Activated naive CD4-positive, alpha-beta T cell treated with anti-CD3 and anti-CD28 coated beads, Interleukin-2, amount 10 ng/mL, durations not matched to agents 7 days and 5 days (primary cell): ENCODE measurements at places on chromosomes 1 and 21.

GRCh38 chr1:246182149-246182851 lies 324.8 kb downstream of the SMYD3 start:
- DNase-seq: no peak

DNA sequence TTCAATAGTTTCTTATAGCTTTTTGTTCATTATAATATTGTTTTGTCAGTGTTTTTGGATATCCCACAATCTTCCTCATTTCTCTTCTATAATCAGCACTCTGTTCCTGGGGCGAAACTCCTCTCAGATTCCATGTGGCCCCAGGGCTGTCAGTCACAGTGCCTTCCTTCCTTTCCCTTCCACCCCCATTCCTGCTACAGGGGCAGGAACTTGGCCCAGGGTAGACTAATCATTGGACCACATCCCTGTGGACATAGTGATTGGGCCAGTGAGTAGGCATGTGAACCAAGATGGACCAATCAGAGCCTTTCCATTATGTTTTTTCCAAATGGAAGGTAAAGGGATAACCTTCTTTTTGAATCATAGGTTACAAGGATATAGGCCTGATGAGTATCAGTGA lies 78.3 kb downstream of the PGM1 start:
- no peak for DNase-seq

DNA sequence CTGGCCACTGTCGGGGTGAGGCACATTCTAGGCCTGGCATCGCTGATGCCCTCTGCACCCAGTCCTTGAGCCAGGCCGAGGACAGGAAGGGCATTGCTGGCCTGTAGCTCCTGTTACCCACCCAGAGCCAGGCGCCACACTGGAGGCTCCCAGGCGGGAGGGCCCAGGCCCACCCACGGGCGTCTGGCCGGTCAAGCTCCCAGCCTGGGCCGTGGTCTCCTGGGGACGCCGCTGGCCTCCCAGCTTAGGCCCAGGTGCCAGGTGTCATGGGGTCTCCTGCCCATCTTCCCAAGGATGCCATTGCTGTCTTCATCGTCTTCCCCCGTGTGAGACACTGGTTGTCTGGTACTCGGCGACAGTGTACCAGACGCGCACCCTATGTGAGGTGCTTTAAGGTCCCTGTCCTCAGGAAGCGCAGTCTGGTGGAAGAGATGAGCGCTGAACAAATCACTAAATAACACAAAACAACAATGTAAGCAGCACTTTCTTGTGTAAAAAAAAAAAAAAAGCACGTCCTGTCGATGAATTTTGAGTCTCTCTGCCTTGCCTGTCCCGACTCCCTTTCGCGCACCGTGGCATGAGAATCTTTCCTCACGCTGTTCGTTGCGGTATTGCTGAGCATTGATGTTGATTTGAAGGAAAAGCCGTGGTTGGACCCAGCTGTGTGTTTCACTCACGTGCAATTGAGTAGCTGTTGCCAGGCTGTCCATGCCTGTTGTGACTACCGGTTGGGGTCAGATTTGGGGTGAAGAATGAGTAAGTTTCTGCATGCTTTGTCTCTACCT lies 27.0 kb upstream of the TRAPPC10 start:
- no peak for DNase-seq

DNA sequence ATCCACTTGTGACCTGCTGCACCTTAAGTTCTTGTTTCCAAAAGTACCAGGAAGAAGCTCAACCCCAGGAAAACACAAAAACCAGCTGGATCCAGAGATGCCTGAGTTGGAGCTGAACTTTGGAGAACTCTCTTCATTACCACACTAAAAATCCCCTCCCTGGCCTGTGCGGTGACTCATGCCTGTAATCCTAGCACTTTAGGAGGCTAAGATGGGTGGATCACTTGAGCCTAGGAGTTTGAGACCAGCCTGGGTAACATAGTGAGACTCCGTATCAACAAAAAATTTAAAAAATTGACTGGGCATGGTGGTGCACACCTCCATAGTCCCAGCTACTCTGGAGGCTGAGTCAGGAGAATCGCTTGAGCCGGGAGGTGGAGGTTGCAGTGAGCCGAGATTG lies 6.2 kb downstream of the MAP1LC3C start:
- DNase-seq: no peak

GRCh38 chr21:39215078-39215477 lies 31.8 kb upstream of the PSMG1 start:
- no peak for DNase-seq

GRCh38 chr1:54604051-54604450 lies 19.3 kb downstream of the FAM151A start:
- no peak for DNase-seq

- no peak for DNase-seq
These were observed 179.3 kb upstream of the HMGB4 start for GRCh38 chr1:33684396-33685179.

DNA sequence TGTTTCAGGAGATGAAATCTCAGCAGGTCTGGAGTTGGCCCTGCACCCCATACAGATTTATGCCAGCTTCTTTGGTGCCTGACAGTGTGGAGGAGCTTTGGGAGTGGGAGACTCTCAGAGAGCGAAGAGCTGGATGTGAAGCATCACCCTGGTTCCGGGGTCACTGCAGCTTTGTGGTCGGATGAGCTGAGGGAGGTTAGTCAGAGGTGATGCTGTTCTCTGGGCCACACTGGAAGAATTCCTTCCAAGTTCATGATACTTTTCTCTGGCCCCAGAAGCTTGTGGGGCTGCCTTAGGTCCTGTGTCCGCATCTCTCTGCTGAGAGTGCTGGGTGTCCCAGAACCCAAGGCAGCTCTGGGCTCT lies 467.8 kb downstream of the CAMTA1 start:
- no peak for DNase-seq

DNA sequence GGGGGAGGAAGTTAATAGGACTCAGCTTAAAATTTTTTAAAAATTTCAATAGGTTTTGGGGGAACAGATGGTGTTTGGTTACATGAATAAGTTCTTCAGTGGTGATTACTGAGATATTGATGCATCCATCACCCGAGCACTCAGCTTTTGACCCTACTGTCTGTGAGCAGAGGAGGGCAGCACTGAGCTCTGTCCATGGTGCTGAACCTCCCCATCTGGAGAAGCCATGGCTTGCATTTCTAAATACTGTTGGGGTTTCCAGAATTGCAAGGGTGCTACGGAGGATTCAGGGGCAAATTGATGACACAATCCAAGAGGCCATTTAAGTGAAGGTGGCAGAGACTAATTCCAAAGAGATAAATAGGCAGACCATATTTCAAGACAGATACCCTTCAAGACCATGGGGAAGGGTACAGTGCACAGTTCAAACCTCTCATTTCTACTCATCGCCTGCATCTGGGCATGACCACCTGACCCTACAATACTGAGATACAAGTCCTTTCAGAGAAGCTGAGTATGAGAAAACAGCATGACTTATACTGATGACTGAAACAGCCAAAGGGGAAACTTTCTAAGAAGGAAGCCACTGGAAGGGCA lies 17.2 kb downstream of the SYT2 start:
- DNase-seq: peak; percentile 87

DNA sequence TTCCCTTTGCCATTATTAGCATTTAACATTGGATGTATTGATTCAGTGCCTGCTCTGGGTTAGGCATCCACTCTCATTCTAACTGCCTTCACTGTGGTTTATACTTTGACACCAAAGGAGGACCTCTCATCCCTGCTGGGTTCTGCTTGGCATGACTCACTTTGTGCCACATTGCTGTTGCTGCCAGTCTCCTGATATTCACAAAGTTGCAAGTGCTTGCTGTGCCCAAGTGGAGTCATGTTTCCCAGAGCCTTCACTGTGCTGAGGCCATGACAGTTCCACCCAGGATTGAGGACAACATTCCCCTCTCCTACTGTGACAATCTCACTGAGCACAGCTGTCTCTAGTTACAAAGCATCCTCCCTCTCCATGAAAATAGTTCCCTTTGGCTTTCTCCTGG lies 519.9 kb upstream of the USP24 start:
- DNase-seq: no peak

DNA sequence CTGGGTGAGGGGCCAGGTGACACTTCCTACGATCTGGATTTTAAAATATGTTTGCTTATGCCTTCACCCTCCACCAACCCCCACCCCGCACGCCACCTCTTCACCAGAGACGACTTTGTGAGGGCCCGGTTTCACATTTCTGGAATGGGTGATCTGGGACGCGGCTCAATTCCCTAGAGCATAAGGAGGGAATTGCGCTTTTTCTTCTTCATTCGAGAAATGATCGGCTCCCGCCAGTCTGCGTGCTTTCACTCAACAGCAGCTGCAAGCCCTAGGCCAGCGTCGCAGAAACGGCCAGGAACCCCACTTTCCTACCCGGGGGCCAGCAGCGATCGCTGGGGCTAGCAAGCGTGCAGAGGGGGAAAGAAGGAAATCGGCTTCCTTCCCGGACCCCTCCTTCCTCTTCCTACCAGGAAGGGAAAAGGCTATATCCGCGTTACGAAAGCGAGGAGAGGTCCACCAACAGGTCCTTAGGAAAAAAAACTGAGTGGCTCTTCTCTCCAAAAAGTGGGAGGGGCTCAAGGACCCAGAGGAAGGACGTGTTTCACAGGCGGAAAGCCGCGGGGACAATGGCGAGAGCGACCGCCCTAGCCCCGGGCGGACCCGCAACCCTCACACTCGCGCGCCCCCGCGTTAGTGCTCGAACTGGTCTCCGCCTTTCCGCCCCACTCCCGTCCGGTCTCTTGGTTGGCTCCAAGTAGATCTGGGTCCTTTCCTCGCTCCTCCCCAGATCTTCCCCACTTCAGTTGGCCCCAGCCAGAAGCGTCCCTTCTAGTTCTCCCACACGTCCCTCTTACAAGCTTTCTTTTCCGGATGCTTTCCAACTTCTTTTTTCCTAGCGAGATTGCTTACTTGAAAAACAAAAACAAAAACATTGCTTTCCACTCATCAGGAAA lies 1.1 kb upstream of the ADAMTS1 start:
- DNase-seq: peak; percentile 26

- DNase-seq: no peak
These were observed 20.8 kb upstream of the LAPTM5 start for GRCh38 chr1:30778154-30778978.

GRCh38 chr1:184986250-184986649 lies 11.9 kb upstream of the NIBAN1 start:
- no peak for DNase-seq

- no peak for DNase-seq
These were observed 159.7 kb upstream of the CXADR start for GRCh38 chr21:17352996-17353655.

GRCh38 chr1:53196017-53196484 lies 573 bp upstream of the CPT2 start:
- no peak for DNase-seq

- DNase-seq: no peak
These were observed 54.2 kb downstream of the PTPRU start for GRCh38 chr1:29290414-29290985.

GRCh38 chr1:244830639-244831038 lies 4.8 kb upstream of the COX20 start:
- DNase-seq: no peak

- no peak for DNase-seq
These were observed 1190.9 kb upstream of the PRMT6 start for GRCh38 chr1:105865546-105865945.

DNA sequence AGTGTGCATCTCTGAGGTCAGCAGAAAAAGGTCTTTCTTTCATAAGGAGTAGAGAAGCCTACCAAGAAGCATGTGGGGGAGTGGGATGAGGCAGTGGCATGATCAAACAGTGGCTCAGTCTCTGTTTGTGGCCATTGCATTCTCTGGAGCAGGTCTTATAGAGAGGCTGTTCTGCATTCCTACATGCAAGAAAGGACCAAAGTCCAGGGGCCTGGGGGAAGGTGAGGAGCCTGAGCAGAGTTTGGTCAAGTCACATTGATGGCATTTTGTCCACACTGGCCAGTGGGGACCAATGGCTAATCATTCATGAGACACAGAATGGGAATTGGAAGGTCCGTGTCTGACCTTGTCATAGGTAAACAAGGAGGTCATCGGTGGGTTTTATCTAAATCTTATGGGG lies 25.4 kb downstream of the MAP10 start:
- no peak for DNase-seq

DNA sequence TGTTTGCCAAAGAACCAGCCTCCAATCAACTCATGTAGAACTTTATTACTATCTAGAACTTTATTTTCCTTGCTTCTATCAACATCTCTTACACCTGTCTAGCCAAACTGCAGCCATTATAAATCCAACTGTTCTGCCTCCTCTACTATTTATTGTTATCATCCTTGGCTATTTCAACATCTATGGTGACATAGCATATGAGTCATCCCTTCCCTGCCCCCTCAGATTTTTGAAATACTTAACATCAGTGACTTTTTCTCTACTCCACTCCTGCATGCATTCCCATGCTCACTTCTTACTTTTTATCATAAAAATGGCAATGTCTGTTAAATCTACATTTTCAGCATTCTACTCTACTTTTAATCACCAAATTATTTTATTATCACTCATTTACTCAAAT lies 544.9 kb upstream of the NEGR1 start:
- DNase-seq: no peak

- DNase-seq: peak; percentile 76
These were observed 5.9 kb upstream of the PLEKHG5 start for GRCh38 chr1:6497215-6497866.

- no peak for DNase-seq
These were observed 27.8 kb upstream of the SLC26A9 start for GRCh38 chr1:205971082-205971481.

GRCh38 chr1:203764105-203765028 lies 616 bp upstream of the LAX1 start:
- no peak for DNase-seq

DNA sequence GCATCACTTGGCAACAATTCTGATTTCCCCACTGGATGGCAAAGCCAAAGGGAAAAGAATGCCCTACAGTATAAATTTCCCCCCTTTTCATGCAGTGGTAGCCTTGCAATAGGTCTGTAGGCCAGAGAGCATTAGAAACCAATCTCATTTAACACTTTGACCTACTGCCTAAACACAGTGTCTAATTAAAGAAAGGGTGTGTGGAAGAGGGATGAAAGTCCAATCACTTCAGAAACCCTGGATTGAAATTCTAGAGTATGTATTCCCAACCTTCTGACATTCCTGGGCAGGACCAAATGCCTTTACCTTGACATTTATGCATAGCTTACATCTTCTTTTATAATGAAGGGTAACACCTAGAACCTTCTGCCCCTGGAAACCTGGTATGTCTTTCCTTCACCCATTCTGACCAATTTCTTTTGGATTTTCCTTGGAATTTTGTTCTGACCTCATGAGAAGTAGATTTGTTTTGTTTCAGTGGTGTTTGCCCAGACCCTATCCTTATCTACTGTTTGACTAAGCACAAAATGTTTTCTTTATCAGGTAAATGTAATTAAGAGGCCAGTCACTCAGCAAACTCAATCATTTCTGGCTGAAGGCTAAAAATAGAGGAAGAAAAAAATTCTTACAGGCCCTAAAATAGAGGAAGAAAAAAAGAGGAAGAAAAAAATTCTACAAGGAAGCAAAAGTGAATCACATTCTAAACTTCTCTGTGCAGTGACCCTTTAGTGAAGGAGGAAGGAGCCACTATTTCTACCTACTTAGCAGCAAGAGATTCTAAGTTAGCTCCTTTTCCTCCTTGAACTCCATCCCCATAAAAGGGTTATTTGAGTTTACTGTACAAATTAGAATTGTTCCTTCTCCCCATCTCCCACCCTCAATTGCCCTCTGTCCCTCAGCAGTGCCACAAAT lies 129.5 kb upstream of the DSCAM start:
- DNase-seq: no peak
